ENCODE measurements at places on chromosomes 1 and 21. TPM values are rescaled to one million over a fixed set of nuclear protein-coding genes. Genes with fewer than 3 reads are reported as not detected.

DNA sequence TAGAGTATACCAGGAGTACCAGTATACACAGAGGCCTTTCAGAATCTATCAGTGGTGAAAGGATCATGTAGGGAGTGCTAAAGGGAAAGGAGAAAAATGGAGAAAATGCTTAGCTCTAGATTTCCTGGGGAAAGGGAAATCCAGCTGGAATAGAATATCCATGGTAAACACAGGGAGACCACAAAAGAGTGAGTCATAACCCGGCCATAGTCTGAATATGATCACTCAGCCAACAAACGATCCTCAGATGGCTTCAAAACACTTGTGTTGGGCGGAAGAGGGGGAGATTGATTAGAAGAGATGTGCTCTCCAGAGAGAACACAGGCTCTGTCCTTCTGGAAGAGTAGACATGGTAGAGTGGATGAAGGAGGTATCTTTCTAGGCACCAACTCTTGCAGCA is 180.6 kb downstream of the PAPPA2 start:
- peak; percentile 53 for DNase-seq

Gene SMAP2
- 95.8 TPM for total RNA-seq

Gene ARHGAP30
- total RNA-seq, result not detected

Gene LRRC71
- total RNA-seq, result not detected

Gene ERG
- total RNA-seq, result 4.4 TPM
